ENCODE measurements at places on chromosomes 4 and X.

GRCh38 chr4:142801966-142802365 lies 44.1 kb downstream of the INPP4B start:
- no peak for DNase-seq

- DNase-seq, result no peak
Measured at GRCh38 chr4:182250446-182250845, 7.2 kb downstream of the TENM3 start.

DNA sequence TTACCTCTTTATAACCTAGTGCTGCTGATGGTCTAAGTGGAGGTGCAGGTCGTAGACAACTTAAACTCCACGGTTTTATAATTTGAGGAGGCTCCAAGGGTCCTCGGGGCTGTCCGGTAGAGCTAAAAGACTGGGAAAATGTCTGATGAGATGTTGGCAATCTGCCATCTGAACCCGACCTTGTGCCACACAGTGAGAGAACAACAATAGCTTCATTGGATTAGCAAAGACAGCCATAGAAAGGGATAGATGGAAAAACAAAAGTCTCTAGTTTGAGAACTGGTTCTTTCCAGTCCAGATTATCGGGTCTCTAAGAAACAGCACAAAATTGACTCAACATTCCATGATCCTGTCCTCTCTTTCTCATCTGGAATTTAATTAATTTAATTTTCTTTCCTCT lies 31.6 kb downstream of the CD40LG start:
- no peak for DNase-seq

- DNase-seq, result no peak
Measured at GRCh38 chr4:81666491-81666890, 194.8 kb upstream of the RASGEF1B start.

DNA sequence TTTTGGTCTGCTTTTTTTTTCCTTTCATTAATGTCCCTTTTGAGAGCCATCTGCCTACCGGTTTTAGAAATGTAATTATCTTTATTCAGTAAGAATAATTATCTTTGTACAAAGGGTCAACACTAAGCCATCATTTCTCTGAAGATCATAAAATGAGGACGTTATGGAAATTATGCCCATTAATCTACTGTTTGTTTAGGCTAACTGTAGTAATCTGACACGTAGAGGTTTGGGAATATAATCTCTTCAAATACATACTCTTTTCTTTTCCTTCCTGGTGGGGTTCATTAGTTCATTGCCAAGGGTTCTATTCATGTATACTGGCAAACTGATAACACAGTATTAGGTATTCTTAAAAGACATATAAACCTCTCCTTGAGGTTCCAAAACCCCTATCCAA lies 3.8 kb upstream of the HSD17B13 start:
- no peak for DNase-seq

Measured in islet precursor cell (in vitro differentiated cells).